ENCODE measurements at places on chromosomes 7 and 10.

DNA sequence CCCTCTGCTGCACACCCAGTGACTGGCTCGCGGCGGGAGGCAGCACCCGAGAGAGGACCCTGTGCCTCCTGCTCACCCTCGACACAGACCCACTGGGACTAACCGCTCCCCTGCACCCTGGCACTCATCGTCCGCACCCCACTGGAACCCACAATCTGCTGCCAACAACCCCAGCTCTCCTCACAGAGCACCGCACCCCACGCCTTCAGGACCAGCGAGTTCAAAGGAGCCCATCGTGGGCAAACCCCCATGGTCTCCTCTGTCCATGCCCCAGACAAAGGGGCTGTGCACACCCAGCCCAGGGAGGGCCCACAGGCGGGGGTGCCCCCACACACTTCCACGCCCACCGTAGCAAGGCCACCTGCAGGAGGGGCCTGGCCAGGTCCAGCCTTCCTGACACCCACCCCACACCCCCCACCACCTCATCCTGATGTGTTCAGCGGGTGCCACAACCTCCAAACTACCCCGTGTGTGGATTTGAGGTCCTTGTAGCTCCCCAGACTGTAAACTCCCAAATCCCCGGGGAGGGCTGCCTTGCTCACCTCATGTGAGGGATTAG lies 14.0 kb downstream of the RASGEF1A start:
- DNase-seq, result no peak

DNA sequence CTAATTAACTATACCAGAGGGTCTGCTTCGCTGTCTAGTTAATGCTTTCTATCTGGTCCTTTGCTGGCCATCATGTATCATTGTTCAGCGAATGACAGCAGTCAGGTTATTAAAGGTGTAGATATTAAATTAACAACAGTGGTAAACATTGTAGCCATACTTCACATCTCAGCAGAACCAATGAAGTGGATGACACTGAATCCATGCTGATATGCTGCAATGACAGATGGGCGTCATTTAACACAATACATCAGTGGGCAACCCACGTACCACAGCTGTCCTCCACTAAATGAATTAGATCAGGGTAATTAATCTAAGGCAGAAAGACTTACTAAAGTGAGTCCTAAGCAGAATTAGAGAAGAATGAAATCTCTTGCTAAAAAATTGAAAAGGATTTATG lies 767.2 kb downstream of the NXPH1 start:
- DNase-seq, result no peak

DNA sequence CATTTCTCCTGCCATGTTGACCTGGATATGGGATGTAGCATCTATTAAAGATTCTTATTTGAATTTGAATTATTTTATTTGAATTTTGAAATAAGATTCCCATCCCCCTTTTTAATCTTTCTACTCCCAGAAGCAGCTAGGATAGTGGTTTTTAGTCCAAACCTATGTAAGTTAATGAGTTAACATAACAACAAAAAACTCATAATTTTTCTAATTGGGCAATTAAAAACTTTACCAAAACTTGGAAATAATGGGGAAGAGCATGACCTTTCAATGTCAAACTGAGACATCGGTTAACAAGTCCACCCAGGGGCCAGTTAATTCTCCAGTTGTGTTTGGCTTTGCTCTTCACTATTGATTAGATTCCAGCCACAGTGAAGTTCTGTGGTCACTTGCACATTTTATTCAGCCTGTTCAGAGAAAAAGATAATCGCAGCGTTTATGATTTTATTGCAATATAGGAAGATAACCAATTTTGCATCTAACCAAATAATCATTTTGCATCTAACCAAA lies 1.2 kb upstream of the FAM13C start:
- no peak for DNase-seq

DNA sequence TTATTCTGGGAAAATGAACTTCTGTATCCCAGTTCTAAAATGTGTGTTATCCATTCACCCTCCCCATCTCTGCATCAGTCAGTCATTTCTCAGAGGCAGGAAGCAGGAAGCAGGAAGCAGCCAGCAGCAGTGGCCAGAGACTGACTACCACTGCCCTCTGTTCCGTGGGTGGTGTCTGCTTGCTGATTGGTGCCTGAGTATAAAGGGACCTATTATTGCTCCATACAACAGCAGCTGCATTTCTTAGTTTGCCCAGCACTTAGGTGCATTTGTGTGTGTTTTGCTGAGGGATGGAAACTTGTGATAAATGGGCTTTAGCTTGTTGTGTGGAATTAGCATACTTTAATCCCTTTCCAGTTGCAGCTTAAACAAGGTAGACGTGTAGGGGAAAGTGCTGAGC lies 582.2 kb downstream of the SORCS1 start:
- no peak for DNase-seq

- no peak for DNase-seq
These were observed 400.3 kb downstream of the RPS24 start for GRCh38 chr10:78433766-78434535.

DNA sequence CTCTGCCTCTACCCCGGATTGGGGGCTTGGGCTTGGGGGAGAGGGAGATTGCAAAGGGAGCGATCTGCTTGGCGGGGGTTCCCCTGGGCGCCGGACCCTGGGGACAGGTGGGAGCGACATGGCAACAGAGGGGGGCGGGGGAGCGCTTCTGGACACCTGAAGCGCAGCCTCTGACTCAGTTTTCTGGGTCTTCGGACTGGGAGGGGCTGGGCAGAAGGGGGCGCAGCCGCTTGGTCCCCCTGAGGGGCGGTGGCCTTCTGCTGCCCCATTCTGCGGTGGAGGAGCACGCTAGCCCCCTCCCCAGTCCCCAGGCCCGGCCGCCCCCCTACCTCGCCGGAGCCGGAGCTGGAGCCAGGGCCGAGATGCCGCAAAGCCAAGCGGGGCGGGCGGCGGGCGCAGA lies 380 bp downstream of the NAT16 start:
- no peak for DNase-seq

DNA sequence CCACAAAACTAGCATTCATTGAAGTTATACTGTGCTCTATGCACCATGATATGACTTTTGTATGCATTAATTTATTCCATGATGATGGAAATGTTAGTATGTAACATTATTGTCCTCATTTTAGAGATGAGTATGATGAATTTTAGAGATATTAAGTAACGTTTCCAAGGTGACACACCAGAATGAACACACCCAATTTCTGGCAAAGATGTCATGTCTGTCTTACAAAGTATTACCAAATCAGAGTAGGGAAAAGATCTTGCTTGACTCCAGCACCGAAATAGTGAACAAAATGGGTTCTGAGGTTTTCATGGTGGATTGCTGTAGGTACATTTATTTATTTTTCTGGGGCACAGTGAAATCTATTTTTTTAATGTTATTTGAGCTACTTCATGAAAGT lies 33.8 kb upstream of the COL1A2 start:
- DNase-seq, result no peak
